Mesenteric fat pad (tissue), 1 donor: ENCODE measurements at places on chromosomes 5 and 9. TPM values are rescaled to one million over a fixed set of nuclear protein-coding genes. Genes with fewer than 3 reads are reported as not detected.

Gene ISL1
- total RNA-seq: 0.29 TPM

Gene MEF2C
- total RNA-seq: 62.2 TPM

Gene CCDC171
- total RNA-seq: 0.87 TPM

DNA sequence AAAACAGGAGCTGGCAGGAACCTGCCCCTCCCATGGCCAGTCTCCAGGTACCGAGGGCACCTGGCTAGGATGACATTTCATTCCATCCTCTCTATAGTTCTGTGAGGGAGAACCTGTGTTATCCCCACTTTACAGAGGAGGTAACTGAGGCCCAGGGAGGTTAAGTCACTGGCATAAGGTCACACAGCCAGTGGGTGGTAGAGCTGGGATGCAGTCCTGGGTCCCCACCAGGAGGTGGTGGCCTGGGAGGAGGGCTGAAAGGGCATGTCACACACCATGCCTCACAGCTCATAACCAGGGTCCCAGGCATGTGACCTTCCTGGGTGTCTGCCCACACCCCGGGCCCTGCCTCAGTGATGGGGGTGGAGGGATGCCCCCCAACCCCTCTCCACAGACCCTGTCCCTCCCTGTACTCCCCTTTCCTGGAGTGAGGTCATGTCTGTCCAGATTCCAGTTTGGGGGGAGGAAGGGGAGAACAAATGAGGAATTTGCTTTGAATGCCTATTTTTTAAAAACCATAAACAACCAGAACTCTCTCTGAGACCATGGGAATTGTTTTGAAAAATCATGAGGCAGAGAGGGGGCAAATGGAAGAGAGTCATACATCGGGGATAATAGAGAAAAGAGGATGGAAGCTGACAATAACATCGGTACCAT lies 77.7 kb upstream of the STXBP1 start:
- DNase-seq: no peak

GRCh38 chr9:134994926-134995791 lies 77.4 kb upstream of the FCN1 start:
- DNase-seq: peak; percentile 85

GRCh38 chr5:177967221-177967887 lies 28.7 kb downstream of the PROP1 start:
- no peak for DNase-seq

GRCh38 chr5:112878760-112879159 lies 17.7 kb downstream of the SRP19 start:
- DNase-seq: no peak

GRCh38 chr5:180155365-180155926 lies 53.6 kb downstream of the RASGEF1C start:
- DNase-seq: no peak
